Right lung (tissue), 10 donors: ENCODE measurements at places on chromosomes 3 and 15.

- no peak for DNase-seq
Observed at GRCh38 chr3:127585163-127585812, 5.2 kb downstream of the TPRA1 start.

- DNase-seq, result no peak
Observed at GRCh38 chr3:131216801-131217200, 164.8 kb upstream of the NUDT16 start.

GRCh38 chr3:183122257-183122932, 23.1 kb upstream of the MCCC1 start:
- no peak for DNase-seq

- DNase-seq, result no peak
Observed at GRCh38 chr15:43241100-43241499, 20.3 kb upstream of the EPB42 start.

GRCh38 chr3:111471831-111472230, 70.2 kb upstream of the CD96 start:
- DNase-seq, result no peak

GRCh38 chr3:25888892-25889524, 99.1 kb downstream of the OXSM start:
- no peak for DNase-seq

GRCh38 chr3:70618151-70618550, 305.7 kb upstream of the MDFIC2 start:
- no peak for DNase-seq

DNA sequence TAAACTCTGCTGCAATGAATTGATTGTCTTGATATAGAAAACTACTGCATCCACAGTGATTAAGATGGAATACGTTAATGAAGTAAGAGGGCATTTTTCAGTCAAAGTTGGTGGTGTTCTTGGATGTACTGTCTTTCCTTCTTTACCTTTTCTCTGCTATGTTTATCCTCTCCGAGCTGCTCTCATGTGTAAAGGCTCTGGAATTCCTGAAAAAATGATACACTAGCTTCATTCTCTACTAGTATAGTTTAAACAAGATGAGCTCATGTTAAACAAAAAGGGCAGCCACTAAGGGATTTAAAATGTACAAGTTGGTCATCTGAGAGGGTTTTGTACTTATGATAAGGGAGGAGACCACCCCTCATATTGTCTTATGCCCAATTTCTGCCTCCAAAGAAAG, 504.6 kb upstream of the NECTIN3 start:
- no peak for DNase-seq

- no peak for DNase-seq
Observed at GRCh38 chr15:42911058-42911592, 9.5 kb downstream of the TTBK2 start.

- DNase-seq, result no peak
Observed at GRCh38 chr3:4744405-4745234, 234.6 kb upstream of the BHLHE40 start.

DNA sequence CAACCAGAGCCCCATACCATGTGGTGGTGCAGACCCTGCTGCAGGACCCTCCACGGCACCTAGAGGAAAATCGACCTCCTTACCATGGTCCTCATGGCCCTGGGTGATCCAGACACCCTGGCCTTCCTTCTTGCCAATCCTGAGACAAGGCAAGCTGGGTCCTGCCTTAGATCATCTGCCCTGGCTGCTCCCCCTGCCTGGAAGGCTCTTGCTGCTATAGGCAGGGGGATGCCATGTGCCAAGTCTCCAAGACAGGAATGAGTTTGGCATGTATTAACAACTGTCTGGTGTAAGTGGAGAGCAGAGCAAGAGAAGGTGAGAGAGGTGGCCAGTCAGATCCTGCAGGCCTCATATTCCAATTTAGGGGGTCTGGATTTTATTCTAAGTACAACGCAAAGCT, 7.5 kb downstream of the HEG1 start:
- no peak for DNase-seq

GRCh38 chr3:71083726-71084131, 499.8 kb downstream of the FOXP1 start:
- no peak for DNase-seq

DNA sequence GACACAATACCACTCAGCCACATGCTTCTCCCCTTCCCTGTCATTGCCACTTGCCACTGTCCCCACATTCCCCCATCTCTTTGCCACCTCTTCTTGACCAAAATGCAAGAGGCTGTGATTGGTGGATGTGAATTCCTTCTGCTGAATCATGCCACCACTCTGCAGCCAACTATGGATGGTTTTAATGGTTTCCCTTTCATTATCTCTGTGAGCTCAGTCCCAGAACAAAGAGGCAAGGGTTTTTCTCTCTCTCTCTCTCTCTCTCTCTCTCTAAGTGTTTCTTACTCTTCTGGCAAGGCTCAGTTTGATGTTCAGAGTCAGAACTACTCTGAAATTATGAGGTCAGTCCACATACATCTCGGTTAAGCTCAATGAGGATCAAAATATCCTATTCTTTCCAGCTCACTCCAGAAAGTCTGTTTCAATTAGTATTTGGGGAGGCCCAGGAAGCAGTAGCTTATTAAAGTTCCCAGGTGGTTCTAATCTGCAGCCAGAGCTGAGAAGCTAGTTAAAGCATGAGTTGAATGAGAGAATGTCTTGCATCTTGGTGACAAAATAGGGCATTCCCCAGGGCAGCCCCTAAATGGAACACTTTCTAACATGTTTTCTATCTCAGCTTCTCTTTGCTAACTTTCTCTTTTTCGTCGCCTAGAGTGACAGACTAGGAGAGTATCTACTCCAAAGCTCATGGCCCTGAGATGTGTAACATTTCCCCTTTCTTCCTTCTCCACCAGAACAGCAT, 8.5 kb upstream of the ILDR1 start:
- no peak for DNase-seq

GRCh38 chr3:183513046-183513706, 42.3 kb downstream of the KLHL6 start:
- no peak for DNase-seq
